Stimulated activated naive CD4-positive, alpha-beta T cell (primary cell): ENCODE measurements at places on chromosomes 5 and 9.

DNA sequence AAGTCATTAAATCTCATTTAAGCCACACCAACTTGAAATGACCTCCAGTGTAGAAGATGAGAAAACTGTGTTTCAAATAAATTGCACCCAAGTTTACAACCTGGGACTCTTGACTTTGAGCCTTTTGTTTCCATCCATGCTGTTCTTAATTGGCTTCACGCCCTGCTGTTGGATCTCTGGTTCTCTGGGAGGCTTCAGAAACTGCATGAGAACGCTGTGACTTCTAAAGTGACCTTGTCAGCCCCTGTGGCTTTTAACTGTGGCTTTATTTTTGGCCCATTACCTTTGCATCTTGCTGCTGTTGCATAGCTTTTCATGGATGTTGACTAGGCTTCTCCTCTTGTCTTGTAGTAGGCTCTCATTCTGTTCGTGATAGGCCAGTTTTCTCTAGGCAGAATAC lies 29.3 kb downstream of the TNFAIP8 start:
- DNase-seq = no peak

- DNase-seq = no peak
These were observed 47.5 kb upstream of the SH3PXD2B start for GRCh38 chr5:172501708-172502320.

DNA sequence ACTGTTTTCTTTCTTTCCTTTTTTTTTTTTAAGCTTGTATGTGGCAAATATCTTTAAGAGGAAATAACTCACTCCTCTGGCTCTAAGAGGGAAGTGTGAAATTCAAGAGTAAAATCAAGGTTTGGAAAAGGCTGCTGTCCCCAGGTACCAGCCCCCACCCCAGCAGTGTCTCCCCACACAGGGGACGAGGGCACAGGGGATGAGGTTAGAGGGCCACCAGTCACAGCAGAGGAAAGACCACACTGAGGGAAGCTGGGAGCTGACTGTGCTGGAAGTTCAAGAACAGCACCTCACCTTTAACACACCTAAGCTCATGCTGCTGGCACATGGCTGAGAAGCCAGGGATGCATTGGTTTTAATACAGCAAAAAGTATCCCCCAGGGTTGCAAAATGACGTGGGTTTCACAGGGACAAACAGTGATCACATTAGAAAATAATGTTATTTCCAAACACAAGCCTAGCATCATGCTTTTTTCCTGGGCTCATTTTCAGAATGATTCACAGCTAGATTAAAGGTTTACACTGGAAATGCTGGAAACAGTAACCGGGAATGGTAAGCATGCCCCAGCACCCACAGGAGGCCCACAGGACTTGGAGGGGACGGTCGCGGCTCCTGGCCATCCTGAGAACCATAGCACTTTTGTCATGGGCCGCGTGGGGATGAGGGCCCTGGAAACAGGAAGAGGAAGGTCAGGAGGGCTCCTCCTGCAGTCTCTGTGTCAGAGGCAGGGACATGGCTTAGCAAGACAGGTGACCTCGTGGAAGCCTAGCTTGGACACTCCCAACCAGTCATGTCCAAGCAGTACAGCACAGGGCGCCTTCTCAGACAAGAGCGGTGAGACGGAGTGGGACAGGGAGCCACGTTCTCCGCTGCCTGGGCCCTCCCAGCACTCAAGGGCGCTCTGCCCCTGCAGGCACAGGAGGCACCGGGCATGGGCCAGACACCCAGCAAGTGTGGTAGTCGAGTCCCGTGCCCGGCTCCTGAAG lies 6.9 kb downstream of the LPCAT1 start:
- DNase-seq = no peak

DNA sequence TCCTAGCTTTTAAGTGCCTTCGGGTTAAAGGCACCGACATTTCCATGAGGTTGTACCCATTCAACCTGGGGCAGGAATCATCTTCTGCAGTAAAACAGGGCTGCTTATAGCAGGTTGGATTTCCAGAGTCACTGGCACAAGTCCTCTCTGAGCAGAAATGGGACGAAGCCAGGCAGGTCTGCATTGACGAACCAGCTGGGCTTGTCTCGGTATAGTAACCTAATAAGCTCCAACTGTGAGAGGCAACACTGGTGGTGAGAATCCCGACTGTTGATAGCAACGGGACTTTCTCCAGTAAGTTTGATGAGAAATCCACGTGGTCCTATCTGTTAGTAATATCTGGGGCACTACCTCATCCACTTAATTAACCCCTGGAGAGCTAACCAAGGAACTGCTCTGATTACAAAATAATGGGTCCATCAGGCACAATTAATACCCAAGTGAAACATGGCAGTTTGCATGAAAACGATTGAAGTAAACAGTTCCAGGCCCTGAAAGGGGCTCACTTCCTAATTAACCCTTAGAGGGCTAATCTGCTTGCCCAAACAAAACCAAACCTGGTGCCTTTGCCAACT lies 491.0 kb upstream of the C9orf72 start:
- DNase-seq = no peak

DNA sequence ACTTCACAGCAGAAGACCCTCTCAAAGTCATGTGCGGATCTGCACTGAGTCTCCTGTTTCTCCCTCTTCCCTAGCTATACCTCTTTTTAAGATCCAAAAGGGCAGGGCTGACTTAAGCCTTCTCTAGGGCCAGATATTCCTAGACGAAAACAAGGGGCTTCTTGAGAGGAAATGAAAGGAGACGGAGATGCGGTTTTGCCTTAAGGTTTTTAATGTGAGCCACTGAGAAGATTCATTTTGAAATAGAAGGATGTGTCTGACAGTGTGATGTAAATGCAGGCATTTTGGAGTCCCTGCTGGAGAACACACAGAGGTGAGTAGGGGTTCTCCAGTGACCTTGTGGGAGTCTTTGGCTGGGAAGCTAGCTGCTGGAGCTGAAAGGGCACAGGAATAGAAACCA lies 15.6 kb upstream of the IL12B start:
- no peak for DNase-seq

GRCh38 chr9:68433531-68434110 lies 77.2 kb downstream of the PGM5 start:
- DNase-seq = no peak

GRCh38 chr5:6596388-6596787 lies 36.5 kb downstream of the NSUN2 start:
- no peak for DNase-seq

- peak; percentile 38 for DNase-seq
These were observed 156.1 kb downstream of the SNX18 start for GRCh38 chr5:54673523-54674225.

- DNase-seq = no peak
These were observed 179.6 kb upstream of the MPDZ start for GRCh38 chr9:13459071-13459470.

DNA sequence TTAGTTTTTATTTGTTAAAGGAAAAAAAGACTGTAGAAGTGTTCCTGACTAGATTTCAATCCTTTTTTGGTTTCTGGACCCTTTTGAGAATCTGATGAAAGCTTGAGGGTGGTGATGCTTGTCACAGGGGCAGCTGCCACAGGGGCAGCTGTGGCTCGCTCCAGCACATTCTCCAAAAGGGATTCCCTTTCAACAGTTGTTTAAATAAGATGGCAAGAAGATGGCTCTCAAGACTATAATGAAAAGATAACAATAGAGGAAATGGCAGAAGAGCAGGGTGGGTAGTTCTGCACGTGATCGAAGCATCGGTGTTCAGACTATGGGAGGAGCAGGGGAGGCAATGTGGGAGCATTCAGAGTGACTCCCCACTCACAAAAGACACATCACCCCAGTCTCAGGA lies 46.5 kb upstream of the TNFAIP8 start:
- no peak for DNase-seq

- DNase-seq = no peak
These were observed 50.9 kb downstream of the ANXA2R start for GRCh38 chr5:42989190-42989589.

DNA sequence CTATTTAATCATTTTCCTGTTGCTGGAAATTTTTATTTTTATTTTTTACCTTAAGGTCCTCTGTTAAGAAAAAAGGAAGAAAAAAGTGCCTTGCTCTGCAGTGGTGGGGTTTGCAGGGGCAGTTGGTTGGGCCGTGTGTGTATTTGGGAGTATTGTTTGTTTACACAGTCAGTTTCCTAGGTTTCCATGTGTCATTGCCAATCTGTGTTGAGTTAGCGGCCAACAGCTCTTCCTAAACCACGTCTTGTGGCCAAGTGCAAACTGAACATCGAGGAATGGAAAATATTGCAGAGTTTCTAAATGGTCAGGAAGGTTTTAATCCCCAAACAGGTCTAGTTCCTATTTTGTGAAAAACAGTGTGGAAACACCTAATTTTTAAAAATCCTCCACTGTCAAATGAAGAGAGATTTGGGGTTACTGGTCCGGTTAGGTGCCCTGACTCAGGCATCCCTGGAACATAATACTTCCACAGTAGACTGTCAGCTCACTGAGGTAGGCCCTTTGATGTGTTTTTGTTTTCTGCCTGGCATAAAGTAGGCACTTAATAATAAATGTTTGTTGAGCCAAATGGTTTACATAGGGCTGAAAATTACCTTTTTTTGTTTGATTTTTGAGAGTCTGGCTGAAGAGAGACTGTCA lies 37.0 kb downstream of the MAMDC2 start:
- no peak for DNase-seq

- no peak for DNase-seq
These were observed 29.7 kb downstream of the MEGF10 start for GRCh38 chr5:127320032-127320965.

DNA sequence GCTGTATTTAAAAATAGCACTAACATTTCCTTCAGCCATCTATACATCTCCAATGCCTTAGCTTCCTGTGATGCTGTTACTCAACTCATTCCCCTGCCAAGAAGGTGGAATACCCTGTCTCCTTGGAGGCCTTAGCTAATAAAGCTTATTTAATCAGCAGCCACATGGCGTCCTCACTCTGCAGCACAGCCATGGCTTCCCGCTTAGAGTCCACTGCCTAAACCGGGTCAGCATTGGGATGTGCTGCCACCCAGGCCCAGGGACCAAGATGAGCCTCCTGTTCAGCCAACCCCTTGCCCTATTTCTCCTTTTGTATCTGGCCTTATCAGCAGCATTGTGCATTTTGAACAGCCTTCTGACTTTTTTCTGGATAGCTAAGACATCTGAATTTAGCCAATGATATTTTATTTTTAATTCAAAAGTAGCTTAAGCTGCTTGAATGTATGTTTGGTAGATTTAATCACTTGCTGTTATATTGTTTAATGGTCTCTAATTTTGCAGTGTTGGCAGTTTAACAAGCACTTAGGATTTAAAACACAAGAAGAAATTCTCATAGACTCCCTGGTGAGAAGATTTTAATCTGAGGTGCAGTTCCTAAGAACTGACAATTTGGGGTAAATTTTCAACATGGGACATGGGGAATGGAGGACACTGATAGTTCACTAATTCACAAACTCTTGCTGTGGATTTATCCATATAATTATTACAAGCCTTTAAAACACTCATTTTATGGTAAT lies 113.0 kb downstream of the RPS23 start:
- no peak for DNase-seq

DNA sequence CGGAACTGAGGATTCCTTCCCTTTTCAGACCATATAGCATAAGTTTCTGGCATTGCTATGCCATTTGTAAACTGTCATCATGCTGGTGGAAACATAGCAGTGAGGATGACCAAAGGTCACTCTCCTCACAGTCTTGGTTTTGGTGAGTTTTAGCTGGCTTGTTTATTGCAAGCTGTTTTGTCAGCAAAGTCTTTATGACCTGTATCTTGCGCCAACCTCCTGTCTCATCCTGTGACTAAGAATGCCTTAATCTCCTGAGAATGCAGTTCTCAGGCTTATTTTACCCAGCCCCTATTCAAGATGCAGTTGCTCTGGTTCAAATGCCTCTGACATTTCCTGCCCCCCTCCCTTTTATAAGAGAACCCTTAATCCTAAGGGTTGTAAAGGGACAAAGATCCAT lies 26.7 kb upstream of the GRIA1 start:
- no peak for DNase-seq

GRCh38 chr9:68996462-68996861 lies 17.5 kb downstream of the PRKACG start:
- DNase-seq = peak; percentile 25

DNA sequence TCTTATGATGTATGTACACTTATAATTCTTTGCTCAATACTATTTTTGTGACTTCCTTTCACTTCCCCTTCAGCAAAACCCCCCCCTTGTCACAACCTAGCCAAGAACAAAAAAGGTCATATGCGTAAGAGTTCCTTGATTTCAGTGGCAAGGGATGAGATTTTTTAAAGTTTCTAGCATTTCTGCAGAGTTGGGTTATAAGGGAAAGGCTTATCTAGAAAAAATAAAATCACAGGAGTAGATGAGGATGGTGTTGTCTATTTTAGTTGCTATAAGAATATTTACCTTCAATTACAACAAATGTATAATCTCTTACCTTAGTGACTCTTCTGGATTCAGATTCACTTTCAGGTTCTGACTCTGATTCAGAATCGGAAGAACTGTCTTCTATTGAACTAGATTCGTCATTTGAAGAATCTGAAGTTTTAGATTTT lies 184.6 kb downstream of the AP3B1 start:
- no peak for DNase-seq

GRCh38 chr5:169181814-169182213 lies 119.1 kb downstream of the SLIT3 start:
- no peak for DNase-seq

DNA sequence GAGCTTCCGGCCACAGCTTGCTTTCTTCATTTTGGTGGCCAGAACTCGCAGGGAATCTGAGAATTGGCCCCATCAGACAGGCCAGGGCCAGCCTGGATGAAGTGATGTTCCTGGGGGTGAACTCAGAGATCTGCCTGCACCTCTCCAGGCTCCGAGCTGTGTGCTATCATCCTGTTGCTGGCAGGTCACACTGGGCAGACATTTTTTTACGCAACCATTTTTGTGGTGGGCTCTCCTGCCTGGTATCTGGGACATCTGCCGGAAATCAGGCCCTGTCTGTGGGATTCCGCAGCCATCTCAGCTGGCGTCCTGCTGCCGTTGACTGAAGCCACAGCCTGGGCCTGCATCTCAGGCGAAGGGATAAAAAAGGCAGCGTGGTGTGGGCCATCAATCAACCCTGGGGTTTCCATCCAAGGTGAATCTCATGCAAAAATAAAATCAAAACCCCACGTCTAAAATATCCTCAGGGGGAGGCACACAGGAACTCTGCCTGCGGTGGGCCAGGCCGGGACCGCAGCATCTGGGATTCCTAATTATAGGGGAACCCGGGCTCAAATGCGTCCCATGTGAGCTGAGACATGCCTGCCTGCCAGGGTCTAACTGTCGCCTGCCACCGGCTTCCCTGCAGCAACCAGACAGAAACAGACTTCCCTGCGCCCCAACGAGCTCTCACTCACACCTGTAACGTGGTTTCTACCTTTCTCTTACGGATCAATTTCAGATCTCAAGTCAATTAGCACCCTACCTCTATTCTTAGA lies 174.3 kb downstream of the SYK start:
- DNase-seq = no peak

GRCh38 chr5:80745490-80745889 lies 90.7 kb upstream of the DHFR start:
- no peak for DNase-seq

DNA sequence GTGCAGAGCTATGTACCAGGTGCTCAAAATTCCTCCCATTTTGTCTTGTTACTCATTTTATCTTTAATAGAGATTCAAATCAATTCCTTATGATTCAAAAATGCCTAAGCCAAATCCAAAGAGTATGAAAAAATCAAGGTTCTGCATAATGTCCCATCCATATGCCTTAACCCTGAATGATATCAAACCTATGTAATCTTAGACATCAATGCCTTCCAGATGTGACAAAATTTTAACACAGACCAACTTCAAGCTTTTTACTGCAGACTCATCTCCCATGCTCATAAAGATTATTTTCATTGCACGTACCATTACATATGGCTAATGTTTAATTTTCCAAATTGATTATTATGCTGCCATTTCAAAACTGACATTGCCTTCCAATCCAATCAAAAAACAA lies 122.4 kb downstream of the NFIB start:
- DNase-seq = no peak
